DMS53 (cell line): ENCODE measurements at places on chromosomes 3 and 15.
A peak's percentile ranks its signal among the peaks of the same experiment; 100 is the strongest.

GRCh38 chr3:2727610-2728318 is 382.4 kb downstream of the IL5RA start:
- DNase-seq: peak; percentile 81

DNA sequence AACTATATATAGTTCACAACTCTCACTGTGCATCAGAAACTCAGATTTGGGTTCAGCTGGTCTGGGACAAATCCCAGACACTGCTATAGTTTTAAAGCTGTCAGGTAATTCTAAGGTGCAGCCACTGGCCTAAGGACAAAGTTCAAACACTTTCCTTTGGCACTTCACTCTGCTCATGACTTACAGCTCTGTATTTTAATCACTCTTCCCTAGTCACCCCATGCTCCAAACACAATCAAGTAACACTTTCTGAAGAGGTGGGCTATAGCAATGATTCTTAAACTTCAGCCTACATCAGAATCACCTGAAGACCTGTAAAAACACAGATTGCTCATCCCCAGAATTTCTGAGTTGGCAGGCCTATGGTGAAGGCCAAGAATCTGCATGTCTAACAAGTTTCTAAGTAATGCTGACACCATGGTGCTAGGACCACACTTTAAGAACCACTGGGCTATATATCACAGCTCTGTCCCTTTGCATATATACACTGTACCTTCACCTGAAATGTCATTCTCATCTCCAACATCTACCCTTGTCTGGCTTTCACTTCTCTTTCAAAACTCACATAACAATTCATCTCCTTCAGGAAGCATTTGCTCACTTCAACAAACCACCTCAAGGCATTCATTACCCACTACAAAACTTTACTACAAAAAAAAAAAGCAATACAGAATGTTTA is 21.4 kb downstream of the STAG1 start:
- DNase-seq: no peak

DNA sequence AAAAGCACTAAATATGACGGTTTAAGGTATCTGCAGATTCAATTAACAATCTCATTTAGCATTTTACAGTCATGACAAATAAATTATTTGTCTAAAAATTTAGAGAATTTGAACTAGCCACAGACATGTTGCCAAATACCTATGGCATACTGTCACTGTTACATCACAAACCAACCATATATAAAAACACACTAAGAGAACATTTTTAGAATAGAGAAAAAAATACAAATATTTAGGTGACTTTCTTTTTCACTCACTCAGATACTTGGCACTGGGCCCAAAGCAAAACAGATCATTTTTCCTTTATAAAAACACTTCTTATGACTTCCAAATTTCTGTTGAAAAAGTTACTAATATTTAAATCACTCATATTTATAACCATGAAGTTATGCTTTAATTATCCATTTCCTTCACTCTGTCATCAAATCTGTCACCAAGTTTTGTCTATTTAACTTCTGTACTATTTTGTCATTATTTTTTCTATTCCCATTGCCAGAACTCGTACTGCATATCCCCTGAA is 644.7 kb downstream of the OTOL1 start:
- no peak for DNase-seq

- DNase-seq: no peak
These were observed 836.5 kb downstream of the NTRK3 start for GRCh38 chr15:87420017-87420416.

DNA sequence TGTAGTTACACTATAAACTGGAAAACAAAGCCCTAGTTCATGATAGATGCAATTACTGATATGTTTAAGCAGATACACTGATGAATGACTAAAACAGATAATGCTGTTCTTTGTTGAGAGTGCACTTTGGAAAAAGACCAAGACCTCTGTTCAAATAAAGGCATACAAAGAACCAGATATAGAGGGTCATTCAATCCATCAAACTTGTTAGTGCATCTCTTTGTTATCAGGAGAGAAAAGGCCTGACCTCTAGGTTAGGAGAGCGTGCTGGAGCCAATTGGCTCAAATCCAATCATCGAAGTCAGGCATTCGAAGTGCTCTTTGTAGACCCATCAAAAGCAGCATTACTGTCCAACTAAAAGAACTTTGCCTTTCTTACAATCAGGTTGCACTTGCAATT is 124.2 kb downstream of the TFG start:
- DNase-seq: peak; percentile 36

GRCh38 chr15:59173194-59173593 is 33.4 kb upstream of the LDHAL6B start:
- DNase-seq: no peak

DNA sequence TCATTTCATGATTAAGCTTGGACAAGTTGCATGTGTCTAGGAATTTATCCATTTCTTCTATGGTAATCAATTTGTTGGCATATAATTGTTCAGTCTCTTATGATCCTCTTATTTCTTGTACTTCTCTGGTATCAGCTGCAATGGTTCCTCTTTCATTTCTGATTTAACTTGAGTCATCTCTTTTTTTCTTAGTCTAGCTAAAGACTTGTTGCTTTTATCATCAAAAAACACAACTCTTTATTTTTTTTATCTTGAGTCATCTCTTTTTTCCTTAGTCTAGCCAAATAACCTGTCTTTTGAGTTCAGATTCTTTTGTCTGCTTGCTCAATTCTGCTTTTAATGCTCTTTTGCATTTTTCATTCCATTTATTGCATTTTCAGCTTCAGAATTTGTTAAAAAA is 37.3 kb downstream of the UBE3A start:
- no peak for DNase-seq

- DNase-seq: no peak
These were observed 50.4 kb downstream of the ISL2 start for GRCh38 chr15:76386926-76387325.

GRCh38 chr15:28459279-28459678 is 73.5 kb downstream of the GOLGA8G start:
- no peak for DNase-seq

DNA sequence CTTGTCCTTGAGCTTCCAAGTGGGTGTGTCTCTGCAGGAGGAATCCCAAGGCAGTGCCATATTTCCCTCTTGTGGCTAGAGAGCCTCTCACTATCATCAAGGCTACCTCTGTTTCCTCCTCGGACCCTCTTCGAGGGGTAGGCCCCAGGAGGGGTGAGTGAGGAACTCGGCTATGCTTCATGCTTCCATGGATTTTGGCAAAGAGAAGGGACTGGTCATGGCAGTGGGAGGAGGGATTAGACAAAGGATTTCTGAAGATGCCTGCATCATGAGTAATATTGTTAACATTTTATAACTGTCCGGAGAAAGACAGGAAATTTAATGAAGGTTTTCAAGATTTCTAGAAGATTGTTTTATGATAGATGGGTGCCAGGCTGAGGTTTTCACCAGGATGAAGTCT is 241.5 kb downstream of the CLSTN2 start:
- DNase-seq: no peak

DNA sequence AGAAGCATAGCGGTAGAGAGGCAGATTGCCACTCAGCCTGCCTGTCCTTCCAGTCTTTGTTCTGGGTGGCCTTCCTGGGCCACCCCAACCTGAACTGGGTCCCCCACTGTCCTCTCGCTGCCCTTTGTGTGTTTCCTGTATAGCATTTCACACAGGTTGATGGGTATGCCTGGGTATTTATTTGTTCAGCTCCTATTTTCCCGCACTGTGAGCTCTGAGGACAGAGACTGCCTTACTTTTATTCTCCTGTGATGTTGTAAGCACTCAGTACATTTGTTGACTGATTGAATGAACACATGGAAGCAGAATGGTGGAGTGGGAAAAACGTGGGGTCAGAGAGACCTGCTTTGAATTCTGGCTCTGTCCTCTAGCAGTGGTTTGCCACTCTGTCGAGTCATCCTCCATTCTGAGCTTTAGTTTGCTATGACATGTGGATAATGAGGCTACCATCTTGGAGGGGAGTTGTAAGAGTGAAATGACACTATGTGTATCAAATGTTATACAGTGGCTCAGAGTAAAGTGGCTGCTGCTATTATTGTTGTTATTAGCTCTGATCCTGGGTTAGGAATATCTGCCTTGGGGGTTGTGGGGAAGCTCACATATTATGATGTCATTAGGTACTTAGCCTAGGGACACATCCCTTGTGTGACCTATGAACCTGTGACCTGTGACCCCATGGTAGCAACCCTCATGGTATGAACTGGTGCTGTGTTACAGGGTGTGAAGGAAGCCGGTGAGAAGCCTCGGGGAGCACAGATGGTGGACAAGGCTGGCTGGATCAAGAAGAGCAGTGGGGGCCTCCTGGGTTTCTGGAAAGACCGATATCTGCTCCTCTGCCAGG is 6.4 kb downstream of the PLEKHO2 start:
- DNase-seq: no peak

DNA sequence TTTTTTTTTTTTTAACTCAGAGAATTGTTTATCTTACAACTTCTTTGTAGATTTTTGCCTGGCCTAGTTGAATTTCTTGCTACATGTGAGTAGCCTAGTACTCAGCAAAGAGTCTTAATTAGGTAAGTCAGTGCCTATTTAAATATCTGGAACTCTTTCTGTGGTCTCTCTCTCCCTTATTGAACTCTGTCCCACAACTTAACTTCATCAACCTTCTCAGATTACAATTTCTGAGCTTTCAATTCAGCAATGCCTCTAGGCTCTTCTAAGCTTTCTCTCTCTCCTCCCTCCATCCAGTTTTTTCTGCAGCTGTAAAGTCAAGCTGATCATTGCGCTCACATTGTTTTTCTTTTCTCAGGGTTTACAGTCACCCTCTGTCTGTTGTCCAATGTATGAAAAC is 517.6 kb upstream of the ROBO1 start:
- DNase-seq: no peak

DNA sequence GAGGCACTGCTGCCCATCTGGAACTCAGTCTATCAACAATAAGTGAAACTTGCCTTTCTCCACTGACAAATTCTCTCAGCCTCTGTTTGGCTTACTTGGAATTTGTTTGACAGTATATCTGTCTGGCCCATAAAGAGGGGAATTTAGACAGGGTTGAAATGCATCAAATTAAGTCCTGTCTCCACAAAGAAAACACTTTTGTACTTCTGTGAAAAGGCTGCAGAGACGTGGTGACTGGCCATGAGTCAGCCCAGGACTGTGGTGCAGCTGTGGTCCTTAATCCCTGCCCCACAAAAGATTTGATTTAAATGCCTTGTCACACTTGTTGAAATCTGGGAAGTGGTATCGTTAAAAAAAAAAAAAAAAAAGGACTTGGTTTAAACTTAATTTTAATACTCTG is 47.5 kb downstream of the RYR3 start:
- no peak for DNase-seq

DNA sequence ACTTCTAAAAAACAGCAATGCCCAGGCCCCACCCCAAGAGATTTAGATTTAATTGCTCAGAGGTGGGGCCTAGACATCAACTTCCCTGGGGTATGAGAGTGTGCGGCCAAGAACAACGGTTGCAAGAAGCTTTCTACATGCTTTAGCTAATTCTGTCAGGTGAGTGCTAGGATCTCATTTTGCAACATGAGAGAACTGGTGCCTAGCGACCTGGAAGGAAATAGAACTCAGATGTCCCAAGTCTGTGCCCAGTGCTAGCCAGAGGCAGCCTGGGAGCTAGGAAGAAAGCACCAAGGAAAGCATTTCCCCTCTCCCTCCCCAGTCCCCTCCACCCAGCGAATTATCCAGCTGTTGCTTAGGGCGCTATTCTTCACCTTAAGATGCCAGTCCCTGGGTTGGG is 22.9 kb upstream of the HRH1 start:
- DNase-seq: no peak

DNA sequence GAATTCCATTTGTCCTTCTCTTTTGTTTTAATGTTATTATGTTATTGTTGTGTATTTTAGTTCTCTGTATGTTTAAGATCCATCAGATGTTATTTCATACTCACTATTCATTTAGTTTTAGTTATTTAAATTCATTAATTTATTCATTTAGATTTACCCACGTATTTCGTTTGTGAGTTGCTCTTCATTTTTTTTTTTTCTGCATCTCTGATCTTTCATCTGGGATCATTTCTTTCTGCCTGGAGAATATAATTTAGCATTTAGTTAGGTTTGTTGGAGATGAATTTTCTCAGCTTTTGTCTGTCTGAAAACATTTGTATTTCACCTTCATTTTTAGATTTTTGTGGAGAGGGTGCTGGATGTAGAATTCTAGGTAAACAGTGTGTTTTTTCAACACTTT is 12.9 kb downstream of the NEO1 start:
- DNase-seq: no peak

- DNase-seq: no peak
These were observed 46.1 kb downstream of the CMTM6 start for GRCh38 chr3:32456429-32457130.

- no peak for DNase-seq
These were observed 73.8 kb downstream of the LEKR1 start for GRCh38 chr3:156899951-156900350.

GRCh38 chr15:75067123-75067830 is 43.9 kb downstream of the PPCDC start:
- no peak for DNase-seq

- no peak for DNase-seq
These were observed 523.9 kb upstream of the AGTR1 start for GRCh38 chr3:148173851-148174250.

DNA sequence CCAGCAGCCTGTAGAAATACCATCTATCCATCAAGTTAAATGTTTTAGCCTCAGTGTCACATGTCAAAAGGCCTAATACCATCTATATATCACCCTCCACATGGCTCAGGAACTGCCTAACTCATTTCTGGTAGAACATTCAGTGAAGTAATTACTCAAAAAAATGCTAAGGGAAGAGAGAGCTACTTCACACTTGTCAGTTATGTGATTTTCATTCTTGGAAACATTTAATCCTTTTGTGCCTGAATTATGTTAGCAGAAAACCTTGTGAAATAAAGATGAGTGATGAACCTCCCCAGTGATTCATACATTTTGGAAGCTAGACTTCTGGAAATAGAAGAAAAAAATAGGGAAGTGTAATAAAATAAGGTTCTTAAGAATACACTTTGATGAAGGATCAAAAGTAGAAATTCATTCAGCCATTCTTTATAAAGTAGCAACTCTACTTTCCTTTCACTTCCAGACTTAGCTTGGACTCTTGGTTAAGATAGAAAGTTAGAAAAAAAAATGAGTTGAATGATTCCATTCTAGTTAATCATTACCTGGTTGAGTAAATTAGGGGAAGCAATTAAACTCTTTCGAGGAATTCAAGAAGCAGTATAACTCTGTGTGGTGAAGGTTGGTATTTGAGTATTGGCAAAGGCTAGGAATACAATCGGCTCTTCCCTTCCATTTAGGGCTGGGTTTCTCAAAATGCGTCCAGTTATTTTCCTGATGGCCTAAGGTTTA is 3.6 kb downstream of the OTOL1 start:
- DNase-seq: peak; percentile 19

GRCh38 chr15:41928100-41928499 is 34.2 kb upstream of the SPTBN5 start:
- peak; percentile 70 for DNase-seq

DNA sequence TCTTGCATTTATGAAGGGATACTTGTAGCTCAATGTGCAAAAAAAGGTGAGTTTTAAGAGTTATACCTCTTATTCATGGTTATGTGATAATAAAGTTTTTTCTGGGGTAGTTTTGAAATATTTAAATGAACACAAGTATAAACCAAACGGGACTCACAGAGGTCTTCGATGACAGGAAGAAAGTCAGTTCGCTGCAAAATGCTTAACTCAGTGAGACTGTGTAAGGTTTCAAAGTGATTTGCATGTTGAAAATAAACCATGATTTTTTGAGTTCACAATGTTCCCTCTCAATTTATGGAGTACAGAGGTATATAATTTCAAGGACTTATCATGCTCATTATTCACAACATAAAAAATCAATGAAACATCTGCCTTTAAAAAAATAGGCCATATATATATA is 36.3 kb upstream of the MYH15 start:
- DNase-seq: no peak
